Fibroblast of skin of right quadriceps (primary cell): ENCODE measurements at places on chromosomes 6 and 20.

DNA sequence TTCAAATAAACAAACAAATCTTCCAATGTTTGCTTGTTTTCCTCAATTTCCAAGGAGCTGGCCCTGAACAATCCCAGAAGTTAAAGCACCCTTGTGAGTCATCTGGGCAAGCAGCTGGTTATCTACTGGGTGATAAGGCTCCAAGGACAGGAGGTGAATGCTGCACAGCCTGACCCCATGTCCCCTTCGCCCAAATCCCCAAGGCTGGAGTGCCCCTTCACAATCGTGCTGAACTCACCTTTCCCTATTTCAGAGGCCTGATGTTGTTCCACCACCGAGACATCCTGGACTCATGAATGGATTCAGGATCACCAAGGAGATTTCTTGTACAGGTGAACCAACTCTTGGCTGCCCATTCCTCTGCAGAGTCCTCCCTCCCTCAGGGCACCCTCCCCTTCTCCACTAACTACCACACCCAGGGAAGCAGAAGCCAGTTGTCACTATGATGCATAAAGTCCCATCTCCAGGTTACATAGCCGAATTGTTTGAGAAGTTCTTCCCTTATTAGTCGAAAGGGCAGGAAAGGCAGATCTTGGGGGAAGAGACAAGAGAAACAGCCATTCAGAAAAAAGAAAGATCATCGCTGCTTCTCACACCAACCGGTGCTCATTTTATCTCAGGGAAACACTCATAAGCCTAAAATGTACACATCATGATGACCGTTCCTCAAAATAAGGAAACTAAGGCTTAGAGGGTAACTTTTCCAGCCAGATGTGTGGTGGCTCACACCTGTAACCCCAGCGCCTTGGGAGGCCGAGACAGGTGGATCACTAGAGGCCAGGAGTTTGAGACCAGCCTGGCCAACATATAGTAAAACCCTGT is 138.8 kb upstream of the RREB1 start:
- DNase-seq = no peak

DNA sequence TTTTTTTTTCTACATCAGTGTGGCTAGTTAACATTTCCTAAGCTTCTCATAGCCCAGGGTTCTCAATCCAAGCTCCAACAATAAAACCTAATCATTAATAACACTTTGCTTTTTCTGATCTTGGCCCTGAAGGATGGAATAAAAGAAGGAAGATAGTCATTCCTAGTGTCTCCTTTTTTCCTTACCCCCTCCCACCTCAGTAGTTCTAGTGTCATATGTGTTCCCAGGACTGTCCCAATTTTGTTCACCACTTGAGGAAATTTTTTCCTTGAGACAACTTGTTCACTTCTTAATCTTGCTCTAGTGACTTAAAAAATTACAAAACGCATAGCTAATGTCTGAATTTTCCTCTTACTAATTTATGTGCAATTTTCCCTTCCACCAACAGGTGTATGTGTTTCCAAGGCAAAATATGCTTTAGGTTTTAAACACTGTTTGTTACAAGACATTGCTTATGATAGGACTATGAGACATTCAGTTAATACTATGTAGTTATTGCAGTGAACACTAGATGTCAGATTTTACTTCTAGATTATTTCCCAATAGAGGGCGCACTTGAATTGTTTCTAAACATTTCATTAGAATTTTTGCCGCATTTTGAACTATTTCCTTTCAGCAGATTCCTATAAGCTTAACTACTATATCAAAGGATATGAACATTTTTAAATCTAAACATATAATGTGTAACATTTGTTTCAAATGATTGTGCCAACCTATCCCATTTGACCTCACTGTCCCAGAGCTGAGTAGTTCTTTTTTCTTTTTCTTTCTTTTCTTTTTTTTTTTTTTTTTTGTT is 18.5 kb upstream of the C6orf141 start:
- DNase-seq = peak; percentile 63

DNA sequence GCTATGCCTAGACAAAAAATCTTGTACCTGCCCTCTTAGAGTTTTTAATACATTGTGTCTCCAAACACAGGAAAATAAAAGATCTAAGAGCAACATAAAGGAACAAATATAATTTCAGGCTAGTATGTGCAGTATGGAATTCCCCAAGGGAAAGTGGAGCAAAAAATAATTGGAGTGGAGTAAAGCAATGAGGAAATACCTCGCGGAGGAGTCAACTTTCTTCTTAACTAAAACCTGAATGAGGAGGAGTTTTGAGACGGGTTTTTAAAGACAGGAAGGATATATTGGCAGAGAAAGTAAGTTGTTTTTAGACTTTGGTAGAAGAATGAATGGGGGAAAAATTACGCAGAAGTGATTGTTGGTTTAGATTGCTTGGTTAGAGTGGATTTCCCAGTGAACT is 14.0 kb downstream of the HIVEP1 start:
- peak; percentile 31 for DNase-seq

- DNase-seq = peak; percentile 43
Observed at GRCh38 chr20:38685853-38686473, 38.3 kb upstream of the SLC32A1 start.

- DNase-seq = no peak
Observed at GRCh38 chr20:56897318-56897957, 268.3 kb downstream of the TFAP2C start.

GRCh38 chr6:19380293-19380692 is 456.9 kb upstream of the ID4 start:
- DNase-seq = peak; percentile 7

GRCh38 chr6:2488578-2488977 is 243.2 kb upstream of the GMDS start:
- DNase-seq = no peak

DNA sequence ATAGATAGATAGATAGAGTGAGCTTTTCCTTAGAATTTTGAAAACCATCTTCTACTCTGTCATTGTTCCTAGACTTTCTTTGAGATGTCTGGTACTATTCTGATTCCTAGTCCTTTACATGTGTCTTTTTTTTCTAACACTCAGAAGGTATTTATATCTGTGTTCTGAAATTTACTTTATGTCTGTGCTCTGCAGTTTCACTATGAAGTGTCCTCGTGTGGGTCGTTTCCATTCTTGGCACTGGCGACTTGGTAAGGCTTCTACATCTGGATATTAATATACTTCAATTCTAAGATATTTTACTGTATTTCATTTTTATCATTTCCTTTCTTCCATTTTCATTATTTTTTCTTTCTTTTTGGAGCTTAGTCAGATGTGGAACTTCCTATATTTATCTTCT is 87.0 kb downstream of the FHL5 start:
- DNase-seq = no peak
